WTC11 (cell line): ENCODE measurements at places on chromosomes 1 and 21.
A peak's percentile ranks its signal among the peaks of the same experiment; 100 is the strongest.

DNA sequence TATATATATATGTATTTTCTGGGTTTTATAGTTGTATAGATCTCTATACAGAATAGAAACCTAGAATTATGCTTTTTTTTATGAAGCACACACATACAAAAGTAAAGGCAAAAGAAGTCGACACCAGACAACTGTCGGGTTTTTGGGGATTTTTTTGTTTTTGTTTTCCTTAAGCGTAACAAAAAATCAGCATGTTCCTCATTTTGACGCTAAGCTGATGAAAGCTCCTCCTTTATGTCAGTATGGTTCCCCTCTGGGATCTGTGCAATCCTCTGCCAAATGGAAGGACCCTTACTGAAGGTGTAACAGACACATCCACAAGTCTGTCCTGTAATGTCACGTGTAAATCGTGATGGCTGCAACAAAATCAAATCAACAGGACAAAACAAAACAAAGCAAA is 226.2 kb downstream of the RHOU start:
- no peaks in the 10 kb centered on the region for H3K27me3 ChIP-seq
- H3K4me3 ChIP-seq: no peak overlapping the region
- H3K27ac ChIP-seq: no peak overlapping the region
- DNase-seq: no peak
- H3K4me1 ChIP-seq: peaks cover 14% of the 10 kb centered on the region

GRCh38 chr1:34478515-34479076 is 276.3 kb upstream of the GJB5 start:
- H3K27ac ChIP-seq: no peak overlapping the region
- H3K27me3 ChIP-seq: peaks cover 3% of the 10 kb centered on the region
- peak; percentile 12 for DNase-seq

DNA sequence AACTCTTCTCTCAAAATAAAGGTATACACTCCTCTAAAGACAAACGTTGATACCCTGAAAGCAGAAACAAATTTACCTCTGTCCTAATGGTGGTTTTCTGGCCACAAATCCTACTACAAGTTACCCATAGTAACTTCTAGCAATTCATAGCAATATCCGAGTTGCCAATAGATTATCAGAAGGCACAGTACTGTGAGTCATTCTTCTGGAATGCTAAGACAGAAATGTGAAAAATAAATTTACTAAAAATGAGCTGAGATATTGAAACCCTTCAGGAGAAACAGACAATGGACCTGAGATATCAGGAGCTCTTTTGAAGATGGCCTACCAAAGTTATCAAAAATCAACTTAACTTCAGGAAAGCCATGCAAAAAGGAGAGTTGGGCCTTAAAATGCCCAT is 715.0 kb upstream of the ADAMTS5 start:
- H3K4me1 ChIP-seq: no peaks in the 10 kb centered on the region
- H3K36me3 ChIP-seq: 0 out of 2 replicates have a peak, but pooled peaks cover 2% of the 10 kb centered on the region
- no peak overlapping the region for H3K27ac ChIP-seq
- no peak overlapping the region for H3K4me3 ChIP-seq
- DNase-seq: no peak

GRCh38 chr21:15667819-15668218 is 62.0 kb upstream of the USP25 start:
- no peak overlapping the region for H3K27ac ChIP-seq
- H3K27me3 ChIP-seq: no peaks in the 10 kb centered on the region
- H3K4me1 ChIP-seq: no peaks in the 10 kb centered on the region
- no peak for DNase-seq
- no peaks in the 10 kb centered on the region for H3K36me3 ChIP-seq

DNA sequence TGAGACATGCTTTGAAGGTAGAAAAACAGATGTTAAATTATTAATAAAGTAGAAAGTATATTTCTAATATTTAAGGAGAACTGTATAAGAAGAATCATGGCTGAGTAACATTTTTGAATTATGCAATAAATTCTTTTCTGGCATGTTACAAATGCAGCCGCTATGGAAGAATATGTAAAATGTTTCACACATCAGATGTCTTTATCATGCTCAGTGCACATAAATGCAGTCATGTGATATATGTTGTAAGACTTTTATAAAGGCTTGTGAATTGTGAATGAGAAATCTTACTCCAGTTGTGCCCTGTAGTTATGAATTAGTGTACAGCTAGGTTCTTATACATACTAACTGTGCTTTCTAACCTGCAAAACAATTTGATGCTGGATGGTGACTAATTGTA is 53.5 kb downstream of the LRRC8B start:
- H3K27ac ChIP-seq: no peak overlapping the region
- peaks cover 15% of the 10 kb centered on the region for H3K4me1 ChIP-seq
- H3K4me3 ChIP-seq: no peak overlapping the region
- DNase-seq: no peak
- H3K27me3 ChIP-seq: no peaks in the 10 kb centered on the region
